ENCODE measurements at places on chromosomes 16 and 17. TPM values are rescaled to one million over a fixed set of nuclear protein-coding genes. Genes with fewer than 3 reads are reported as not detected.

- no peak overlapping the region for H3K27ac ChIP-seq
- peaks cover 18% of the 10 kb centered on the region for H3K4me1 ChIP-seq
- no peak for DNase-seq
- no peak overlapping the region for H3K4me3 ChIP-seq
- H3K36me3 ChIP-seq: no peaks in the 10 kb centered on the region
Observed at GRCh38 chr17:30345527-30346075, 11.7 kb upstream of the TMIGD1 start.

GRCh38 chr17:74601944-74602572 lies 10.0 kb upstream of the CD300LD start:
- H3K27me3 ChIP-seq: no peaks in the 10 kb centered on the region
- DNase-seq: peak; percentile 41
- no peak overlapping the region for H3K27ac ChIP-seq
- H3K4me1 ChIP-seq: no peaks in the 10 kb centered on the region
- no peaks in the 10 kb centered on the region for H3K36me3 ChIP-seq

GRCh38 chr16:253833-254232 lies 19.2 kb downstream of the FAM234A start:
- H3K4me3 ChIP-seq: no peak overlapping the region
- H3K27me3 ChIP-seq: no peaks in the 10 kb centered on the region
- no peaks in the 10 kb centered on the region for H3K4me1 ChIP-seq
- DNase-seq: no peak
- peaks cover 3% of the 10 kb centered on the region for H3K36me3 ChIP-seq

DNA sequence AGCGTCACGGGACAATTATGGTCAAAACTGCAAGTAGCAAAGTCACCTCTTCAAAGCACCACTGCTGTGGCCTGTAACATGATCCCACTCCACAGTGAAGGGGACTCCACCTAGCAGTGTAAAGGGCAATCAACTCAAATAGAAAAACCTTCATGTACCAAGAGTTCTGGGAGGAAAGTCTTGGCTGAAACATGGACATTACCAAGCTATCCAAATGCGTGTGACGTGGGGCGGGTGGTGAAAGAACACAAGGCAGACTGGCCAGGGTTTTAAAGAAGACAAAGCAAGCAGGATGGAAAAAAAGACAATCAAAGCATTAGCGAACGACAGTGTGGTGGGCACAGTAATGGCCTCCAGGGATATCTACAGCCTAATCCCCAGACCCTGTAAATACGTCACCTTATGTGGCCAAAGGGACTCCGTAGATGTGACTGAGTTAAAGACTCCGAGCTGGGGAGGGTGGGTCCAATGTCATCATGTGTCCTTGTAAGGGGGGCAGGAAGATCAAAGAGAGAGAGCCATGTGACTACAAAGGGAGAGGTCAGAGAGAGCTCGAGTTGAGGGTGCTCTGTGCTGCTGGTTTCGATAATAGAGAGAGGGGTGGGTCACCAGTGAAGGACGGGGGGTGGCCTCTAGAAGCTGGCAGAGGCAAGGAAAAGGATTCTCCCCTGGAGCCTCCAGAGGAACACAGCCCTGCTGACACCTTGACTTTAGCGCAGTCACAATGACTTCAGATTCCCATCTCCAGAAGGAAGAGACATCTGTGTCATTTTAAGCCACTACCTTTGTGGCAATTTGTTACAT lies 6.0 kb downstream of the HSDL1 start:
- H3K36me3 ChIP-seq: no peaks in the 10 kb centered on the region
- H3K4me3 ChIP-seq: no peak overlapping the region
- H3K4me1 ChIP-seq: no peaks in the 10 kb centered on the region
- no peaks in the 10 kb centered on the region for H3K27me3 ChIP-seq

GRCh38 chr16:12677502-12677901 lies 126.2 kb downstream of the CPPED1 start:
- no peak overlapping the region for H3K4me3 ChIP-seq
- no peak for DNase-seq
- no peaks in the 10 kb centered on the region for H3K36me3 ChIP-seq

DNA sequence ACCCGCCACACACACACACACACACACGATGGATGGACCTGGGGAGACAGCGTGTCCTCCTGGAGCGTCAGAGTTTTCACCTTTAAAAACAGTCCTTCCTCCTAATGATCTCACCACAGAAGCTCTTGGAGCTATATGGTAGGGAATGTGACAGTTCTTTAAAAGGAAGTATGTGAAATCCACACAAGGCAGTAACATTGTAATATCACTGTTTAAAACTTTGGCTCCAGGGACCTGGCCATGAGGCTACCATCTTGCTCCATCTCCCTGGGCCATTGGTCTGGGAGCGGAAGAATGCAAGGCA lies 302.4 kb downstream of the SOX9 start:
- no peak overlapping the region for H3K4me3 ChIP-seq
- peaks cover 9% of the 10 kb centered on the region for H3K4me1 ChIP-seq
- H3K27ac ChIP-seq: no peak overlapping the region
- H3K36me3 ChIP-seq: no peaks in the 10 kb centered on the region
- H3K27me3 ChIP-seq: no peaks in the 10 kb centered on the region

- H3K27me3 ChIP-seq: no peaks in the 10 kb centered on the region
- H3K36me3 ChIP-seq: no peaks in the 10 kb centered on the region
- H3K4me1 ChIP-seq: peaks cover 7% of the 10 kb centered on the region
- H3K4me3 ChIP-seq: no peak overlapping the region
Observed at GRCh38 chr16:74568961-74569631, 37.8 kb downstream of the GLG1 start.

GRCh38 chr16:83966153-83966696 lies 1.8 kb upstream of the NECAB2 start:
- no peak overlapping the region for H3K4me3 ChIP-seq
- no peaks in the 10 kb centered on the region for H3K36me3 ChIP-seq
- H3K4me1 ChIP-seq: no peaks in the 10 kb centered on the region
- DNase-seq: no peak
- peaks cover 17% of the 10 kb centered on the region for H3K27me3 ChIP-seq

GRCh38 chr17:59370593-59371299 lies 39.3 kb downstream of the YPEL2 start:
- no peak overlapping the region for H3K4me3 ChIP-seq
- no peak for DNase-seq
- H3K4me1 ChIP-seq: peaks cover 97% of the 10 kb centered on the region
- no peaks in the 10 kb centered on the region for H3K27me3 ChIP-seq
- no peaks in the 10 kb centered on the region for H3K36me3 ChIP-seq

DNA sequence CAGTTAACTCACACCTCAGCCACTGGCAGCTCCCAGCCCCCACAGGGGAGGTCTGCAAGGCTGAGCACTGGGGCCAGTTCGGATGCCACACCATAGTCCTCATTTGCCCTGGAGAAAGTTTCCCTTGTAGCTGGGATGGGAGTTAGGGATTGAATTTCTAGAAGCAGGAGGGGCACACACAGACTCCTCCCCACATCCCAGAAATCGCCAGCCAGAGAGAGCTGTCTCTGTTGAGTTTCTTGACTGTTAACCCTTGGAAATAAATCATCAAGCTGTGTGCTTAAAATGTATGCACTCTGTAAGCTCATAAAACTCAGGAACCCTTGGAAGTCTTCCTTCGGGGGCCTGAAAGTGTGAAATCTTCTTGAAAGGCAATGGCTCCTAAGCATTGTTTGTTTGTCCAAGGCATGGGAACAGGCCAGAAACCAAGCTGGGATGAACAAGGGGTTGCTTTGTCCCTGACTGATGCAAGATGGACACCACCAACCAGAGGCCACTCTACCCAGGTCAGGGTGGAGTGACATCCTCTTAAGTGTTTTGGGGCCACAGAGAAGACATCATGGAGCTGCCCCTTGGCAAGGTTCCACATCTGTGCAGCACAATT lies 394 bp upstream of the PRM3 start:
- H3K36me3 ChIP-seq: no peaks in the 10 kb centered on the region
- DNase-seq: no peak
- no peak overlapping the region for H3K4me3 ChIP-seq

Gene PDF
- total RNA-seq: 20.7 TPM

Gene SLC4A1
- not detected for total RNA-seq

Gene CA4
- 3.3 TPM for total RNA-seq

Gene P2RX1
- 5.9 TPM for total RNA-seq

Gene ABCC11
- total RNA-seq: not detected

Gene PPP1R1B
- total RNA-seq: 10.4 TPM

Gene TUBG2
- 92.4 TPM for total RNA-seq

Gene LHX1
- total RNA-seq: not detected
